ENCODE measurements at places on chromosomes 2 and 18.
A peak's percentile ranks its signal among the peaks of the same experiment; 100 is the strongest.

DNA sequence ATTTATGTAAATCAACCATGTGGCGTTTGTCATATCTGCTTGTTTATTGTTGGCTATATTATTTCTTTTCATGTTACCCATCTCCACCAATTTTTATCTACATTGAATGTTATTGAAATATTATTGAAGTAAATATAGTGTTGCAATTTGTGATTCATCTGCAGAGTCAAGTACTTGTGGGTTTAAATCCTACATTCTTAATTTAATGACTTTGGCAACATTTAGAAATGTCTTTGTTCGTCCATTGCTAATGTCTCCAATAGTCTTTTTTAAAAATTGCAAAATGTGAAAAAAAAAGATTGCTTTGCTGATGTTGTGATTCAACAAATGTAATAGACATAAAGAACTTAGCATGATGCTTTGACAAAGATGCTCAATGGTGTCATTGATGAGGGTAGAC, 1572.8 kb upstream of the PIK3C3 start:
- DNase-seq: no peak

GRCh38 chr2:110678457-110679336, 834 bp upstream of the BUB1 start:
- DNase-seq: peak; percentile 13

DNA sequence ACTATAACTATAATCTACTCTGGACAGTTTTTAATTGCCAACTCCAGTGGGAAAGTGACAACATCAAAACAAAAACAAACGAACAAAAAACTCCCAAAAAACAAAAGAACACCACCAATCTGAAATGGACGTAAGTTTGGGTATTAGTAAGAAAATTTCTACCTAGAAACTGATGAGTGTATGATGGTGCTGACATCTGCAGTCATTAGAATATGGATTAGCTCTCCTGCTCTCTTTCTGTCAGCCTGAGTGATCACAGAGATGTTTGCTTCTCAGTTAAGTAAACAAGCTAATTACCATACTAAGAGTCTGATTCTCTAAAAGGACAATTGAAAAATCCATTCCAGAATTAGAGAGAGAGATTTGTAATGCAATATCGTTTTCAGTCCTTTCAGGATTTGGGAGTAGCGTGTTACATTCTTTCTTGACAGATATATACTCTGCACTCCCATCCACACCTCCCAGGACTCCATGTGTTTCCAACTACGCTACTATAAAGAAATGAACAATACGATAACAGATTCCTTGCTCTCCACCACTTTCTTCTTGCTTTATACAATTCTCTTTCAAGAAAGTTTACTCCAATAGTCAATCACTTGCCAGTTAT, 1347.4 kb upstream of the PIK3C3 start:
- no peak for DNase-seq

GRCh38 chr2:134610871-134611270, 107.9 kb downstream of the TMEM163 start:
- no peak for DNase-seq

Data from stimulated activated CD4-positive, alpha-beta T cell treated with anti-CD3 and anti-CD28 coated beads, Interleukin-12 subunit alpha, Interleukin-12 subunit beta, amount 100 ng/mL, for 4 hours (primary cell).